ENCODE measurements at places on chromosomes 6 and 20.

DNA sequence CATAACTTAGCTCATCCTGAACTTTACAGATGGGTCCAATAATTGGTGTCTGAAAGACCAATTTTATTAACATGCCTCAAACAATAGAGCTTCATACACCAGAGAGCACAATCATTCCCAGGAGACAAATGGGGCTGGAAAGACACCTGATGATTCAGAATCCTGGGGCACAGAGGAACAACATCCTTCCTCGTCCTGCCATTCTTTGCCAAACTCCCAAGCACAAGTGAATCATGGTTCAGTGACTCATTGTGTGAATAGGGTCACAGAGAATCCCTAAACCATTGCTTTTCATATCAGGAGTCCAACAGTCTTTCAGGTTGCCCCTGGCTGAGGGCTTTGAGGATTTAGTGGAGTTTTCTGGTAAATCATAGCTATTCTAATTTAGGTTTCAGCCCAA lies 266.4 kb upstream of the BMP2 start:
- no peak for DNase-seq

GRCh38 chr6:119323478-119323877 lies 26.1 kb downstream of the MAN1A1 start:
- no peak for DNase-seq

GRCh38 chr6:163533443-163533842 lies 118.9 kb downstream of the QKI start:
- DNase-seq: no peak

DNA sequence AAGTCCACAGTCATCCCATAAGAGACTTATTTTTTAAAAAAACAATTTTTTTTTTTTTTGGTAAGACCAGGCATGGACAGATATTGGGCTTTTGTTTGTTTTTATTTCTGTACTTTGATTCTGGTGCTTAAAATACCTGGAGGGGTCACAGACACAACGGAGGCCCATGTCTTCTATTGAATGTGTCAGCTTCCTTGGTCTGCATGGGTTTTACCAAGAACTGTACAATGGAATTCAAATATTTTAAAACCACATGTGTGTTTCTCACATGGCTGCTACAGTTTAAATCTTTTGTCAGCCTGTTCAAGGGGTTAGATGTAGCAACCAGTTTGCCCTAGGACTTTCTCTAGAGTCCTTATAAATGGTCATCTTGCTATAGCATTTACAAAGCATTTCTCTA lies 139.8 kb downstream of the SOX4 start:
- no peak for DNase-seq

DNA sequence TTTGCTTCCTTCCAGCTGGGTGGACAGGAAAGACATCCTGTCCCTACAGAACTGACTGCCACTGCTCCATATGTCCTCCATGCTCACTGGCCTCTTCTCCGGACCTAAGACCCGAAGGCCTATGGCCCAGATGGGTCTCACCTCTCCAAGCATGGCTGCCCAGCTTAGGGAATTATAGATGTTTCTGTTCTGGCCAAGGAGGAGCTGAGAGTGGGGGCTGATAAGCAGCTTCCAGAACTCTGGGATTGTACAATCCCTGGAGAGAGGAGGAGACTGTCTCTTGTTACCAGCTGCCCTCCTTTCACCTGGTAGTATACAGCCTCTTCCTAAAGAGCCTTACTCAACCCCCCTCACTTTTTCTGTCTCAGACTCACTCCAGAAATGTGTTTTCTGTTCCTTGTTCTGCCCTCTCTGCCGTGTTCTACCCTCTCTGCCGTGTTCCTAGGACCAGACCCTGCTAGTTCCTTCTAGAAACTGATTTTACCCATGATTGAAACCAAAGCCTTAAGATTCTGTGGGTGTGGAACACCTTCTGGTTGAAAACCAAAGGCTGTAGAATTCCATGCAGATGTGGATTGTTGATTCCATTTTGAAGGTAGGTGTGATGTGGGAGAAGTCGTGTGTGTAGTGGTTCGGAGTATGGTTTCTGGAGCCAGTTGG lies 28.7 kb downstream of the ANKS1A start:
- no peak for DNase-seq

GRCh38 chr6:129929433-129929832 lies 68.3 kb upstream of the TMEM244 start:
- DNase-seq: no peak
